ENCODE measurements at places on chromosomes 4 and X. TPM values are rescaled to one million over a fixed set of nuclear protein-coding genes. Genes with fewer than 3 reads are reported as not detected.

CHIC1 gene
- total RNA-seq: 4.8 TPM

DNA sequence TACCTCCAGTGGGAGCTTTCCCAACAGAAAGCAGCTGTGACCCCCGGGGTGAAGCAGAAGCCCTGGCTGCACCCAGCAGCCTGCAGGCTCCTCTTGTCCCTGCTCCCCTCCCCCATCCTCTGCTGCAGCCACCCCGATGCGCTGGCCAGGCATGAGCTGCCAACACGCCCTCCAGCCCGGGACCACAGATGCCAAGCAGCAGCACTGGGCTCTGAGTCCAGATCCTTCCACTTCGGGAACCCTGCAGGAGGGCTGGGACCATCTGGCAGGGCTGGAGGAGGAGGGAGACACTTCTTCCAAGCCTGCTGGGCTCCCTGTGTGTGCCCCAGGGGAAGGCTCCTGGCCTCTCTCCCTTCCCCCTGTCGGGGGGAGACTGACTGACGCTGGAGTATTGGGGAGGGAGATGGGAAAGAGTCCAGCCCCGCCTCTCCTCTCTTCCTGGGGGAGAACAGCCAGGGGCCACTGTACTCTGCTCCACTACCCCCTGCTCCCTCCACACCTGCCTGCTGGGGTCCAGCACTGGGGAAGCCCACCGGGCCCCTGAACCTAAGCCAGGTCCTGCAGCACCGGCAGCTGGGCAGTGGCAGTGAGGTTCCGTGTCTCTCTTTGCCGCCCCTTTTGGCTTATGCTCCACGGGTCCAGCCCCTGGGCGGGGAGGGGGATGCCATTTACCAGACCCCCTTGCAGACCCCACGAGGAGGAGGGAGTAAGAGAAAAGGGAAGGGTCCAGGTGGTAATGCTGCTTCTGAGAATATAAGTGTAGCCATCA is 55.7 kb downstream of the PPP2R2C start:
- no peak for DNase-seq

- peak; percentile 88 for DNase-seq
These were observed 543 bp downstream of the ELF2 start for GRCh38 chr4:139176302-139177048.

DNA sequence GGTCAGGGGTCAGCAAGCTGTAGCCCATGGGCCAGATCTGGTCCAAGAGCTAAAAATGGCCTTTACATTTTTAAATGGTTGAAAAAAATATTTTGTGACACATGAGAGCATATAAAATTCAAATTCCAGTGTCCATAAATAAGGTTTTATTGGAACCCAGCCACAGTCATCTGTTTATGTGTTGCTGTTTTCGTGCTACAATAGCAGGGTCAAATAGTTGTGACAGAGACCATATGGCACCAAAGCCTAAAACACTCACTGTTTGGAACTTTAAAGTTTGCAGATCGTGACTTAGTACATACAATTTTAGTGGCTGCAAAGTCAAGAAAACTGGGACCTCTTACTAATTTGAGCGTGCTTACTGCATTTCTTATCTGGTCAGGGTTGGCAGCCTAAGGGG is 29.2 kb downstream of the LAMP2 start:
- DNase-seq: no peak

PDE6B gene
- 7.5 TPM for total RNA-seq

IL13RA2 gene
- total RNA-seq: 0.20 TPM

DNA sequence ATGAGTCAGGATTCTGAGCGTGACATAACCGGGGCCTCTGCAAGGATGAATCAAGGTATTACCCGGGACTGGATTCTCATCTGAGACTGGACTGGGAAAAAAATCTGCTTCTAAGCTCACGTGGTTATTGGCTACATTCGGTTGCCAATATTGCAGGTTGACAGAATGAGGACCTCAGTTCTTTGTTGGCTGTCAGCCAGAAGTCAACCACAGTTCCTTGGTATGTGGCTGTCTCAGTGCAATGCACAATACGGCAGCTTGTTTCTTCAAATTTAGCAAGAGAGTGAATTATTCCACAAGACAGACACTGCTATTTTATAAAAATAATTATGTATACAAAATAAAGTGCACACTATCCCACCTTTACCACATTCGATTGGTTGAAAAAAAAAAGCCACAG is 424.2 kb downstream of the KLHL4 start:
- no peak for DNase-seq

DNA sequence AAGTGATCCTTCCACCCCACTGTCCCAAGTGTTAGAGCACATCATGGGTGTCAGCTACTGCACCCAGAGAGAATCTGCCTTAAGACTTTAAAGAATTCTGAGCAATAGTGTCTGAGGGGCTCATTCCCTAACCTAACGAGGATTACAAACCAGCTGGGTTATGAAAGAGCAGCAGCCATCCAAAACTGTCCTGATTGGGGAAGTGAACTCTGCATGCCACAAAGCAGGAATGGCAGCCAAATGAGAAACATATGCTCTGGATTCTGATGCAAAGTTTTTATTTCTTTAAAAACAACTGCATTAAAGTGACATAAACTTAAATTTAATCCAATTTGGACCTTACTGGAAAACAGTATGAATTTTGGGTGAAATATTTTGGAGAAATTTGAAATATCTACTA is 103.2 kb downstream of the ANXA3 start:
- DNase-seq: no peak

DNA sequence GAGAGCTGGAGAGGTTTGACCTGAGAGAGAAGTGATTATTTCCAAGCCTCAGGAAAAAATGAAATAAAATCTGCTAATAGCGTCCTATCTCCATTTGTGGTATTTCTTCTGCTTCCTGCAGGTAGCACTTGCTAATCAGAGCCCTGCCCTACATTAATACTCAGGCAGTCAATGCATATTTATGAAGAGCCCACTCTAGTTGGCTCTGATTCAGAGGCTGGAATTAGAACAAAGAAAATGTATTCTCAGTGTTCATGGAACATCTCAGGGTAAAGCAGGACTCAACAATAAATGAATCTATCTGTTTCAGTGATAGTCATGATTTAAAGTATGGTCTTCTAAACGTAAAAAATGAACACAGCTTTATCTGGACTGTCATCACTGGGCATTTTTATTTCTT is 1.4 kb upstream of the ATP8A1 start:
- DNase-seq: no peak

N4BP2 gene
- 5.6 TPM for total RNA-seq

DNA sequence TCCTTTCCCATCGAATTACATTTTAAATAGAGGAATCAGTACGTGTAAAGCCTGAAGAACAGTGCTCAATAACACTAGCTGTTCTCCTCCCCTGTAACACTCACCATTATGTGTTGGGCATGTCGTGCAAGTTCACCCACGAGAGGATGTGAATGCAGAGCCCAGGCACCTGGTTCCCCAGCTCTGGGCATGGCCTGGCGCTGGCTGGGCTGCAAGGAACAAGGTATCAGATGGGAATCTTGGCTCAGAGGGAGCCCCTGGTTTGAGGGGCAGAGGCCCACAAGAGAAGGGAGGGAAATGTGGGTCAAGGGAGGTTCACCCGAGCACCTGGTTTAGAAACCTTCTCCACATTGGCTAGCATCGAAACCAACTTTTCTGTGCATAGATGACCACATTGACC is 41.7 kb upstream of the MTM1 start:
- no peak for DNase-seq

DNA sequence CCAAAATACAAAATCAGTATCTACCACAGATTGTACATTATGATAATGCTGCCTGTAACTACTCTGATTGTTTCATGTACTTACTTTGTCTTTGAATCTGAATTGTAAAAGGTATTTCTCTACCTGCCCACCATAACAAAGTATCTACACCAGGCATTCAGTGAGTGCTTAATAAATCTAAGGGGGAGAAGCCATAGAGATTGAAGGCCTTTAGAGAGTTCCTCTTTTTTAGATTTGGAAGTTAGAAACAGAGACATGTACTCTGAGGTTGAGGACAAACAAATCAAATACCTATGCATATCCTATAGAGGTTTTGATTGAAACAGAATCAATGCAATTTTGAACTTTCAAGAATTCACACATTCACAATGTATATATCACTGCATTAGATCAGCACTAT is 42.7 kb downstream of the SAT1 start:
- DNase-seq: no peak

CEP135 gene
- 4.1 TPM for total RNA-seq

DNA sequence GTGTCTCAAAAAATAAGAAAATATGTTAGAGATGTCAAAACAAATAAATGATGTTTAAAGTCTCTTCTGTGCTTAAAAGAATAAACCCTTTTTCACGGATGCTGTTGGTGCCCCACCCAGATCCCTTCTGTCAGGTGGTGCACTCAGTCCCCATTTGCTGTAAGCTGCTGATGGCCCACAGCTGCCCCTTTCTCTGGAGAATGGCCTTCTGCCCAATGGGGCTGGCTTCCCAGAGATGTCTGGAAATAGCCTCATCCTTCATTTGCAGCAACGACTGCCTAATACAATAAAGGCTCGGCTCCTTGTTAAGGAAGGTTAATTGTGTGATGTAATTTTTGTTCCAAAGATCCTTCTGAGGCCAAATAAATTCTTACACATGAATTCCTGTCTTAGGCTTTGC is 31.8 kb downstream of the ETNPPL start:
- DNase-seq: no peak

DNA sequence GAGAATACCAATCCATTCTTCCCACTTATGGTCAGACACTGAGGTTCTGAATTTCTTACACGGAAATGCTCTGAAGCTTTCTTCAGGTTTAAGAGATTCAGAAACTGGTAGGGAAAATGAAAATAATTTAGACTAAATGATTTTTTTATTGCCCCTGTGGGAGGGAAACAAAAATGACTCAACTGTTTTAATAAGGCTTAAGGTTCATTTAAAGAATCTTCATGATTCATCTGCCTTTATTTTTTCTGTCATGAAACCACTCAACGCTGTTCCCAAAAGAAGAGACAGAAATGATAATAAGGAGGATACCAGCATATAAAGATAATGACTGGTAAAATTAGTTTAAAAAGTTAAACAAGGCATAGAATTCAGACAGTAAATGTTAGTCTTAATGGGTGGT is 39.3 kb upstream of the FAM47B start:
- no peak for DNase-seq

IL15 gene
- total RNA-seq: 1.2 TPM

GRCh38 chr4:157363360-157363759 is 142.8 kb downstream of the GRIA2 start:
- DNase-seq: no peak

DNA sequence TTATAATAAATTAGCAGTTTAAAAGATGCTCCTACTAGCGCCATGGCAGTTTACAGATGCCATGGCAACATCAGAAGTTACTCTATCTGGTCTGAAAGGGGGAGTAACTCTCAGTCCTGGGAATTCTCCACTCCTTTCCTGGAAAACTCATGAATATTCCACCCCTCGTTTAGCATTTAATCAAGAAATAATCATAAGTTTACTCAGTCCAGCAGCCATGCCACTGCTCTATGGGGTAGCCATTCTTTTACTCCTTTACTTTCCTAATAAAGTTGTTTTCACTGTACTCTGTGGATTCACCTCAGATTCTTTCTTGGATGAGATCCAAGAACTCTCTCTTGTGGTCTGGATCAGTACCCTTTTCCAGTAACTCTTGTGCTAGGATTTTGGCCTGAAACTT is 52.3 kb downstream of the GUCY1B1 start:
- no peak for DNase-seq

GRCh38 chr4:38987491-38987890 is 44.7 kb downstream of the TMEM156 start:
- DNase-seq: no peak

DNA sequence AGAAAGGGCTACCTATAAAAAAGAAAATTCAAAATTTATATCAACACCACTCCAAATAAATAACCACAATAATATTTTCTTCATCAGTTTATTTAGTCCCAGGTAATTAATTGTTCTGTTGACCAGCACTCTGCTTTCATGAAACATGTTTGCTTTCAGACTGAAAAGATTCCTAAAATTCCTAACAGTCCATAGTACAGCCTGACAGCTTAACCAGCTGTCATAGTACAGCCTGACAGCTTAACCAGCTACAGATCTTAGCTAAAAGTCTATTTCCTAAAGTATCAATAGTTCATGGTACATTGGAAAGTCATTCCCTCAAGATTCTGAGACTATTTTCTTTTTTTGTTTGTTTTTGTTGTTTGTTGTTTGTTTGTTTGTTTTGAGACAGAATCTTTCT is 144.1 kb upstream of the DDX53 start:
- no peak for DNase-seq

- DNase-seq: no peak
These were observed 181.7 kb upstream of the IGFBP7 start for GRCh38 chr4:57291911-57292310.

MAGEB17 gene
- total RNA-seq: not detected

GRCh38 chr4:13541720-13542576 is 2.4 kb downstream of the NKX3-2 start:
- DNase-seq: no peak

DNA sequence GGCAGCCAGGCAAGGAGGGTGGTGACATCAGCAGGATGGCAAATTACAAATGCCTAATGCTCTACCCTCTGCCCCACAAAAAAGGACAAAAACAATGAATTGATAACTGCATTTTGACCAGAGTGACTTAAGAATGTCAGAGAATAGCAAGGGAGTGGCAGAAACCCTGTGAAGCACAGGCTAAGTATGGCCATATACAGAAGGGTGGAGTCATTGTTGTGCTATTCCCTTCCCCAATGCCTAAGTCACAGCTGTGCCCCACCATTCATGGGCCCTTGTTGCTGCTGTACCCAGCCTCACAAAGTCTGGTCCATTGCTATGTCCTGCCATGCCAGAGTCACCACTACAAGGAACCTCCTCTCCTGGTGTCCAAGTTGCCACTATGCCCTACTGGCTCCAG is 123.1 kb downstream of the NEK1 start:
- DNase-seq: no peak

GRCh38 chr4:54819034-54819433 is 161.3 kb downstream of the KIT start:
- DNase-seq: no peak

GRCh38 chr4:57219431-57219830 is 109.2 kb upstream of the IGFBP7 start:
- no peak for DNase-seq

- no peak for DNase-seq
These were observed 12.6 kb downstream of the HTRA3 start for GRCh38 chr4:8282134-8282641.

CHST7 gene
- 34.5 TPM for total RNA-seq

CT45A5 gene
- not detected for total RNA-seq

GRCh38 chr4:60259781-60260180 is 940.3 kb upstream of the ADGRL3 start:
- DNase-seq: no peak

PCDH7 gene
- 0.20 TPM for total RNA-seq

- no peak for DNase-seq
These were observed 69.6 kb downstream of the KIT start for GRCh38 chr4:54727346-54727745.

- no peak for DNase-seq
These were observed 31.4 kb upstream of the RELL1 start for GRCh38 chr4:37717576-37717975.

- no peak for DNase-seq
These were observed 167.9 kb downstream of the COL4A6 start for GRCh38 chrX:108270280-108270679.

GPM6B gene
- total RNA-seq: not detected

GRCh38 chr4:38160487-38161207 is 200.4 kb downstream of the PTTG2 start:
- DNase-seq: peak; percentile 93

- no peak for DNase-seq
These were observed 284.8 kb upstream of the FGF13 start for GRCh38 chrX:138996268-138996667.

Data from lung microvascular endothelial cell (primary cell).